ENCODE measurements at places on chromosomes 12 and 14.

DNA sequence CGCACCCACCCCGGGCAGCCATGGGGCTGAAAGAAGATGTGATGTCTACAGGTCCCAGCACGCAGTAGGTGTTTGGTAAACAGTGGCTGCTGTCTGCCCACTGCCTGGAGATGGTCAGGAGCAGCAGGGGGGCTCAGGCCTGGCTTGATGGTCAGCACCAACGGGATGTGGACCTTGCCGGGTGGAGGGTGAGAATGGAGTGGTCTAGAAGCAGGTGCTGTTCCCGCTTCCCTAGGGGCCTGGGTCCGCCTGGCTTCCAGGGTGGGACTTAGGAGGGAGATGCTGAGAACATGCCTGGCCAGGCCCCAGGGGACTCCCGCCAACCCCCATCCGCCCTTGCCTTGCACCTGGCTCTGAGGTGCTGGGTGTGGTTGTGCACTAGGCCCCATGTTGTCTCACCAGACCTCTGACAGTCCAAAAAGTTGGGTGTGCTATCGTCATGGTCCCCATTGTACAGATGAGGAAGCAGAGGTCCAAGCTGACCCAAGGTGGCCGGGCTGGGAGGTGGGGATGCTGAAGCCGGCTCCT is 12.9 kb downstream of the FAM222A start:
- no peak for DNase-seq

GRCh38 chr14:89625244-89625713 is 208.2 kb upstream of the FOXN3 start:
- no peak for DNase-seq

- DNase-seq: no peak
These were observed 122.4 kb upstream of the SOX5 start for GRCh38 chr12:24071842-24072241.

DNA sequence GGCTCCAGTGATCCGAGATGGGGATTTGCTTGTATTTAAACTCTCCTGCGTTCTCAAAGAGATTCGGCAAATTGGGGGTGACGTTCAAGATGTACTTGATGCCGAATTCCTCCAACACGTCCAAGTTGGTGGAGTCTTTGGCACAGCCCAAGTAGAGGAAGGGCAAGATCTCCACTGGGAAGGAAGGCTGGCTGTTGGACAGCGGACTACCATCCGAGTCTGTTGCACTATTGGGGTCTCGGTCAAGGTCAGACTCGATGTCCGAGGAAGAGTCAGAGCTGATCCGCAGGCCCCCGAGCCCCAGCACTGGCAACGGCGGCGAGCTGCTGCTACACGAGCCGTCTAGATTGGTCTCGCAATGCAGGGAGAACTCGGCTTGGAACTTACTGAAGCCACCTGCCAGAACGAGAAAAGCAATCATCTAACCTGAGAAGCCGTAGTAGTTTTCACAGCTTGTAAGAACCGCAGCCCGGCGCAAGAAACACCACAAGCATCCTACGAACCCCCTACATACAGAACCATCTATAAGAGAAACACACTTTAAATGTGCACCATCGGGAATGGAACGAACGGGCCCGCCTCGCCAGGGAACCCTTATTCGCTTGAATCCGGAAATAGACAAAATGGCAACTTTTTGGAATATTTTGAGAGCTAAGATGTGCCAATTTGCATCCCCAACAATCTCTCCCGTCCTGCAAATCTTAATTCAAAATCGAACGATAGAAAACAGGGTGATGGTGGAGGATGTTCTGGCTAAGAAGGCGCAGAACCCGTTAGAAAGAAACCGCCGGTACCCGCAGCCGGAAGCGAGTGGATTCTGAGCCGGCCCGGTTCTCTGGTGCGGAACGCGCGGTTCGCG is 1.4 kb downstream of the DUSP6 start:
- DNase-seq: no peak

- no peak for DNase-seq
These were observed 5.8 kb upstream of the NRXN3 start for GRCh38 chr14:78164226-78164853.

DNA sequence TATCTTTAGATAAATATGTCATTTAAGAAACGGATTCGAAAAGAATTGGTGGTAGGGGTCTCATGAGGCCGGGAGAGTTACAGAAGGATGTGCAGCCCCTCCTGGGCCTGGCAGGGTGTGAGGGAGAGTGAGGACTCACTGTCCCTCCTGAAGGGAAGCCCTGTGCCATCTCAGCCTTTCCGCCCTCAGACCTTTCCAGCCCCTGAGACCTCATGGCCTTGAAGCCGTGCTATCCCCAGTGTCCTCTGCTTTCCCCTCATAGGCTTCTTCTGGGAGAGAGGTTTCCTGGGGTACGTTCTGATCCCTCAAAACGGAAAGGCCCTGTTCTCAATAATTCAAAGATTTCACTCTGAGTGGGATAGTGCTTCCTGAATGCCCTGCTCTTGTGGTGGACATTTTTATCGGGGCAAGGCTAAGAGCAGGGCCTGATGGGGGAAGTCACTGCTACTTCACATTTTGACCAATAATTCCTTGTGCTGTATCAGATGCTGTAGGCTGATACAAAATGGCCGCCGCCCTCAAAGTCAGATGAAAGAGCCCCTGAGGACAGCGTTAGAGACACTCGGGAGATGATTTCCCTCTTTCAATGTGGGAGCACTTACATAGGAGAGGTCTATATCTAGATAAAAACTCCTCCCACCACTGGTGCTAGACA is 1.3 kb downstream of the CD4 start:
- peak; percentile 27 for DNase-seq

- DNase-seq: no peak
These were observed 144.4 kb downstream of the AKAP6 start for GRCh38 chr14:32473464-32473855.

DNA sequence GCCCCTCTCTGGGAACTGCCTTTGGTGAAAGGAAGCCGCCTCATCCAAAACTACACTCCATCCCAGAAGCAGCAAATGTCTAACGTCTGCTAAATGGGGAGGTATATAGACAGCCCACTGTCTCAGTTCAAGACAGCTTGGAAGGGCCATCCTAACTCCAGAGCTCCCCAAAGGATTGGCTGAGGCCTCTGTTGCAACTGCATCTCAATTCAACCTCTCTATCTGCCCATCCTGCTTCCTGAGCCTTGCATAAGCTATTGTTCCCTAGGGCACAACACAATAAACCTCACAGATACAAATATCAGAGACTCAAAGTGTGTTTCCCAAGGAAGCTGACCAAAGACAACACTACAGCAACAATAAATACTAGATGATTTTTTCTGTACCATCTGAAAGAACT is 495.2 kb upstream of the SOX5 start:
- DNase-seq: no peak

DNA sequence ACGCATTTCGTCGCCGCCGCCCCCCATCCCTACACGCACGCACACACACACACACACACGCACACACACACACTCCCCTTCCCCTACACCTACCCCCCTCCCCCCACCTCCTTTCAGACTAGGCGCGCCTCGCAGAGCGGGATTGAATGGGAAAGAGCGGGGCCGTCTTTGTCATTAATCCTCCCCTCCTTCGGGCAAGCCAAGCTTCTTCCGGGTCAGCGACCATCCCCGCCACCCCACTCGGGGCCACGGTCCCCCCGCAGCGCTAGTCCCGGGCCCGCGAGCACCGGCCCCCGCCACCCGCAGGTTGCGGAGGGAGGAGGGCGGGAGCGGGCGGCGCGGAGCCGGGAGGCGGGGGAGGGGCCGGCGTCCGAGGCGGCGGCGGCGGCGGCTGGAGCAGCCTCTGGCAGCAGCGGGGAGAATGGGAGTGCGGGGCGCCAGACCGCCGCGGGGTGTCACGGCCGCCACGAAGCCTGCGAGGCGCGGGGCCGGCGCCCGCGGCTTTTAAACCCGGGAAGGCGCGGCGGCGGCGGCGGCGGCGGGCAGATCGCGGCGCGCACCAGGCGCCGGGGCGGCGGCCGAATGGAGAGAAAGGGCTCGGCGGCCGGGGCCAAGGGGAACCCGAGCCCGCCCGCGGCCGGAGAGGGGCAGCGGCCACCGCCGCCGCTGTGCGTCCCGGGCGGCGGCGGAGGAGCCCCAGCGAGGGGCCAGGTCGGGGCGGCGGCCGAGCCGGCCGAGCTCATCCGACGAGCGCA is at the start of gene TTC9:
Gene TTC9, plus strand, starts transcription at position 369 of the 755 bp plus-strand sequence. Its CDS starts 214 bp downstream, at position 583.
- DNase-seq: peak; percentile 26

GRCh38 chr14:60867503-60868172 is 113.2 kb downstream of the TRMT5 start:
- no peak for DNase-seq

DNA sequence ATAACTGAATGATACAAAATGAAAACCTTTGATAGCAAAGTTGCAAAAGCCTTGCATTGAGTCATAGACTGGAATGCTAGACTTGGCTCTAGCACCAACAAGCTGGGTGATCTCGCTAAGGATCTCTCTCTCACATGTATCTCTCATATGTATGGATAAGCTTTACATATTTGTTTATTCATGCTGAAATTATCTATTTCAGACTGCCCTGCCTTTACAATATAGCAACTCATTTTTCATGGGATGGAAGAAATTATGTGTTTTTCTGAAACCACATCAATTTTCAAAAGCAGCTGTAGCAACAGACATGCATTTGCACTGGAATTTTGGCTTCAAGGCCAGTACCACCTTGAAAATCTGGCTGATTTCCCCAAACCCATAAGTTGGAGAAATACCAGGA is 11.4 kb downstream of the RERG start:
- DNase-seq: no peak

GRCh38 chr14:94522115-94522724 is 13.0 kb upstream of the SERPINA12 start:
- DNase-seq: no peak

DNA sequence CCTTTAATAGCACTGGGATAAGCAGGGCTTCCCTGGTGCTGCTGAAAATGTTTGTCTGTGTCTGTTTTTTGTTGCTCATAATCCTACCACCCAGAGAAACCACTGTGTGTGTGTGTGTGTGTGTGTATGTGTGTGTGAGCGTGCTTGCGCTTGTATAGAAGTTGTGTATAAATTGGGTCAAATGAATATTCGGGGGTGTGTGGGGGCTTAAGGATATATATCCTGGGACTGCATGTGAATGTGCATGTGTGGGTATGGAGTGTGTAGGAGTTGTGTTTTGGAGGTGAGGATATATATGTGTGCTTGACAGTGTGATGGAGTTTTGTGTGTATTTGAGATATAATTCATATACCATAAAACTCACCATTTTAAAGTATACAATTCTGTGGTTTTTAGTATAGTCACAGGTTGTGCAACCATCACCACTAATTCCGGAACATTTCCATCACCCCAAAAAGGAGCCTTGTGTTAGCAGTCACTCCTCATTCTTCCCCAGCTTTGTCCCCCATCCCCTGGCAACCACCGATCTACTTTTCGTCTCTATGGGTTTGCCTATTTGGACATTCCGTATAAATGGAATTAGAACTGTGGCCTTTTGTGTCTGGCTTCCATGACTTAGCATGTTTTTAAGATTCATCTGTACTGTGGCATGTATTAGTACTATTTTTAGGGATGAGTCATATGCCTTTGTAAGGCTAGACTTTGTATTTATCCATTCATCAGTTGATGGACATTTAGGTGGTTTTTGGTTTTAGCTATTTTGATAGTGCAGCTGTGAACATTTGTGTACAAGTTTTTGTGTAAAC is 25.6 kb downstream of the TCTN1 start:
- DNase-seq: no peak

DNA sequence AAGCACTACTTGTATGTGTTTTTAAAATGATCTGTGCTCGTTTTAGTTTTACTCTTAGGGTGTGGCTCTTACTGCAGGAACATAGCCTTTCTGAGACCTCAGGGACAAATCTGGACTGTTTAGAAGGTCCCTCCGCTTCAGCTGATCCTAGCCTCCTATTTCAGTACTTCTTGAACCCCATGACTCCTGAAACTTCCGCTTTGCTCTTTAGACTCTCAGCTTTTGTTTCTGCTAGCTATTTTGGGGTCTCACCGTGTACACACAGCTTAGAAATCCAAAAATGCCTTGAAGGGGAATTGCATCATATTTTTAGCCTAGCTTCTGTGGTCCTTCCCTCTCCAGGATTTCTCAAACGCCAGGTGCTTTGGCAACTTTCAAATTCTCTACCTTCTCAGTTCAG is 8.3 kb downstream of the OR11G2 start:
- no peak for DNase-seq

DNA sequence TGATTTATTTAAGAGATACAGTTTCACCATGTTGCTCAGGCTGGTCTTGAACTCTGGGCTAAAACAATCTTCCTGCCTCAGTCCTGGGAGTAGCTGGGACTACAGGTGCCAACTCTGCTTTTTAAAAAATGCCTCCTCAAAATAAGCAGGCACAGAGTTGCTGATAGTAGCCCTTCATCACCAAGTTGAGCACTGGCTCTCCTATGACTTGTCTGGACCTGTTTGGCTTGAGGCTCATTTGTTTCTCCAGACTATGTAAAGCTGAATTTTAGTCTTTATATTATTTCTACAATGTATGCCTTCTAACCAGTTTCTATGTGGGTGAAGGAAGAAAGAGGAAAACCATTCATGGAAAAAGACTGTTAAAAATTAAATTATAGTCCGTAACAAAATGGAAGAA is 39.5 kb upstream of the RAD51AP1 start:
- DNase-seq: no peak

DNA sequence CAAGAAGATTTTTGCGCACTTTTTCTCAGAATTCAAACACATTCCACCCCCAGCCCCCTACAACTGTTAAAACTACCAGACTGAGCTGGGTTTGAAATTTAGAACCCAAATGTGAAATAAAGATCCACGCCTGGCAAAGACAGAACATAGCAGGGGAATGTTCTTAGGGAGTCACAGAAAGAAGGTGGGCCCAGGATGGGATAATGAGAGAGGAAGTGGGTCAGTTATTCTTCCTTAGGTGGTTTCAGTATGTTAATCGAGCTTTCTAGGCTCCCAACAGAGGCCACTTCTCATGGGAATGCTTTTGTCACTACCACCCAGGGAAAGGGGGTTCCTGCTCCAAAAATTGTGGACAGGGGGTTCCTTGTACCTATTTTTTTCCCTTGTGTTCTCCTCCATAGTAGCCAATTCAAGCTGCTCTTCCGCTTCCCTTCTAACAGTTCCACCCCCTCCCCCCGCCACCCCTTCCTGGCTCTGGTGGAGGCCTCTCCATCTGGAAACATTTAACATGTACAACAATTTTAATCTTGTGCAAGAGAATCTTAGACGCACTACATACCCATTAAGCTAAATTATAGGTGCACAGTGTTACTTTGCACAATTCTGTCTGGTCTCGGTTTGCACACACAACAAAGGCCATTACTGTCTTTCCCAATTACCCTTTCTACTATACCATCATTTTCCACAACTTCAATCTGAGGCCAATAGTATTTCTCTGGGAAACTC is 218.1 kb downstream of the MON2 start:
- DNase-seq: no peak

GRCh38 chr12:109496306-109496705 is 18.9 kb downstream of the UBE3B start:
- no peak for DNase-seq

DNA sequence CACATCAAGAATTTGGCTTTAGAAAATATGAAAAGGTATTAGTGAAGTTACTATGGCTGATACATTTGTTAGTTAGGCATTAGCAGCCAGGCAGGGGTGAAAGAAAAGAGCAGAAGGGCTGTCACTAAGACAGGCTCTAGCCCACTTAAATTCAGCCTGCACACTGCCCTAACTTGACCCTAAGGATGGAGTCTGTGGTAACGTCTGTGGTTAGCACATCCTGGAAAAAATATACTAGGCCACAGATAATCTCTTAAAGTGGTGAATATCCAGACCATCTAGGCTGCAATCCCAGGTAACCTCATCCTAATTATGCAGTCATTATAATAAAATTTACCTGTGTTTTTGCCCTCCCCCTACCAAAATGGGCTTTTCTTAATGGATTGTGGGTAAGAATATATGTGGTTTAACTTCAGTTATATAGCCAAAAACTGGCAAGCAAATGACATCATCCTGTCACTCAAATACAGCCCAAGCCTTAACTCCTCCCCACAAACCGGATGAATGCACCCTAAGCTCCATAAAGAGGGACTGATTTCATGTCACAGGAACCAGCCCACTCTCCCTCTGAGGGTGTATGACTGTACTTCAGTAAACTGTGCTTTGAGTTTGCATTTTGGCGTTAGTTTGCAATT is 440.9 kb downstream of the LRFN5 start:
- no peak for DNase-seq

Data from T follicular helper cell (primary cell).